Suppressor macrophage treated with lipopolysaccharide for 4 hours (primary cell): ENCODE measurements at places on chromosomes 13 and 19.

DNA sequence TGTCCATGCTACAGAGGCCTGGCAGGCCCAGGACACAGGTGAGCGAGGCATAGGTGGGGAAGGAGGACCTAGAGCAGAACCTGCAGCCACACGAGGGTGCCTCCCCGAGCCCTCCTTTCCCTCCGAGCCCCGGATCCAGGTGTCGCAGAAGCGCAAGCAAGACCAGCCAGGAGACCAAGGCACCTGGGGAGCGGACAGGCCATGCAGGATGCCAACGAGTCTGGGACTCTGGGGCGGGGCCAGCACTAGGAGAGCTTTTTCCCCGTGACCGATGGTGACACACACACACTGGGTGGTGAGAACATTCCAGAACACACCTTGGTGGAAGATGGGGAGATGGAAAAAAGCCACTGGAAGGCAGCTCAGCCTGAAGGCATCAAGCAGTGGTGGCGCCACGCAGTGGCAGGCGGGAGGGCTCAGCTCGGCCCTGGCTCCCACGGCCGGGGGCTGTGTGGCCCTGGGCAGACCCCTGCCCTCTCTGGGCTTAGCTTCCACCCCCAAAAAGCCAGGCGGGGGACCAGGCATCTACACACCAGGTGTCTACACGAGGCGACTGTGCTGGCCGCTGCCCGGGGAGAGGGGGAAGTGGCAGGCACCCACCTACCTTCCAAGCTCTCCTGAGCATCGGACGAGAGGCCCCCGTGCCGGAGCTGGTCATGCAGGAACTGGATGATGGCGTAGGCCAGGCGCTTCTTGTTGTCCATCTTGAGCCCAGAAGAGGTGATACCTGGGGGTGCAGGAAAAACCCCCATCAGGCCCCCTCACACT is 14.5 kb downstream of the SGTA start:
- no peak for DNase-seq

GRCh38 chr13:43044720-43045301 is 21.4 kb downstream of the DNAJC15 start:
- peak; percentile 23 for DNase-seq

DNA sequence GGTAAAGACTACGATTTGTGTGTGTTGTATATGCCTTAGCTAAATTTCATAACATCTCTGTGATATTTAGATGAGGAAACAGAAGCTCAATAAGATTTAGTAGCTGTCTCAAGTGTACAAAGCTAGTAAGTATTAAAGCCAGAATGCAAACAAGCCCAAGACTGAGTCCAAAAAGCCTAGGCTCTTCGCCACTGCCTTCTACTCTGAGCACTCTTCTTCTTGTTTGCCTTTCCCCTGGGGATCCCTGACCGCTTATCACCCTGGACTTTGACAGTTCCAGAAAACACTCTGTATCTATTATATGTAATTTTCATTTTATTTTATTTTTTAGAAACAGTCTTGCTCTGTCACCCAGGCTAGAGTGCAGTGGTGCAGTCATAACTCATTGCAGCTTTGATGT is 5.8 kb downstream of the TM9SF2 start:
- DNase-seq: no peak

DNA sequence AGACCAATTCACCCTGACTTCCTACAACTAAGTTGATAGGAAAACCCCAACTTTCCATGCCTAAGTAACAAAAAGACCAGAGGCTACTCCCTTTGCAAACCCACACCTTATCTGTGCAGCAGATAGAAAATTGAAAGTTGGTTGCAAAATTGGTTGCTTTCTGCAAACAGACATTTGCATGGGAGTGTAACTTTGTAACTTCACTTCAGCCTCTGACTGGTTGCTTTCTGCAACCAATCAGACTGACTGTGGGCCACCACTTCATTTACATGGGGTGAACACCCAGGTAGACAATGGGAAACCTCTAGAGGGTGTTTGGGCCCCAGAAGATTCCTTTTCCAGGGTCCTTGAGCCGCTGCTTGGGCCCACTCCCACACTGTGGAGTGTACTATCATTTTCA is 9.8 kb downstream of the TEX30 start:
- no peak for DNase-seq

DNA sequence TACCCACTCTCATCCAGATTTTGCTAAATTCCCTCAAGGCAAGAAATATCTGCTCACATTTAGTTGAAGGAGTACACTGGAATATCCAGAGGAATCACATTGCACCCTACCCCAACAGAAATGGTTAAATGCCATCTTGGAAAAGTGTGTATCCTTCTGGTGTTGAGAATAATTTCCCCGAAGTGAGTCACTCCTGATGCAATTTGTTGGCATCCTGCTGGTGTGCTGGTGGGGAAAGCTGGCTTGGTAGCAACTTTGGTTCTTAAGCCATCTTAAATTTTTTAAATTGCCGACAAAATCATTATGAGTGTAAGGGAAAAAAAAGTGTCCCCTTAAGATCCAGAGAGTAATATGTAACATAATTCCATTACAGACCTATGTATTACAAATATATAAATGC is 337.3 kb upstream of the DACH1 start:
- DNase-seq: no peak

DNA sequence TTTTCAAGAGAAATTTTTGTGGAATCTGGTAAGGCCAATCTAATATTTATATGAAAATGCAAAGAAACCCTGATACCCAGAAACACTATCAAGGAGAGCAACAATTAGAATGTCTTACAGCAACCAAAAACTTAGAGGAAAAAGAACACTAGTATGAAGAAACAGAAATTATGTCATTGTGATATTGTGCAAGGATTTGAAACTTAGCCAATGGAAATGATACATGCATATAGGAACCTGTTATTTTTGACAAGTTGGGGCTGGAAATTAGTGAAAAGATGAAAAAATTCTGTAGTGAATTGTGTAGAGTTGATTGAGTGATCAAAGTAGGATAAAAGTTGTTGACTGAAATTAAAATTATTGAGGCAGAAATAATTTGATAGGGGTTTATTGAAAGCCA is 792.6 kb upstream of the SLITRK6 start:
- DNase-seq: no peak

GRCh38 chr13:27393101-27393500 is 31.3 kb upstream of the GTF3A start:
- DNase-seq: no peak

GRCh38 chr19:30535011-30535410 is 162.8 kb downstream of the ZNF536 start:
- DNase-seq: no peak

- no peak for DNase-seq
Observed at GRCh38 chr13:75763512-75763911, 127.4 kb downstream of the LMO7 start.

DNA sequence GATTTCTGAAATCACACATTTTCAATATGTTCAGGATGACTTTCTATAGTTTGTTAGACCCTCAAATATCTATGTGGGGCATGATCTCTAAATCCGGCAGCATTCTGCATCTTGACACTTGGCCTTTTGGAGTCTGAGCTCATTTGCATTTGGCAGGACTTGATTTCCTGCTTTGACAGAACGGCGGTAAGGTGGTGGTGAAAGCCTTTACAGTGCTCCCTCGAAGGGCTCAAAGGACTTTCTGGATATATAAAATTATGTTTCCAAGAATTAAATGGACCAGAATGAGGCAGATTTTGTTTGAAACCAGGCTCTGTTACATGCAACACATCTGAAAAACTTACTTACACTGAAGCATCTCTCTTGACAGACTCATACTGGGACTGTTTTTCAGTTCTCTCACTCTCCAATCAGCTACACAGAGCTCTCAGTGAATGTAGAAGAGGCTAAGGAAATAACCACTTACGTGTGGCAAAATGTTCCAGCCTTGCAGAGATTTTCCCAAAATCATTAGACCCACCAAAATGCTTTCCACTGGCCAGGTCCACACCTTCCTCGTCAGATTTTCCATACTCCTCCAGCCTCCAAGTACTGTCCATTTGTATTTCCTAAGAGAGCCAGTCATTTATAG is 207.2 kb downstream of the SPRY2 start:
- DNase-seq: no peak

DNA sequence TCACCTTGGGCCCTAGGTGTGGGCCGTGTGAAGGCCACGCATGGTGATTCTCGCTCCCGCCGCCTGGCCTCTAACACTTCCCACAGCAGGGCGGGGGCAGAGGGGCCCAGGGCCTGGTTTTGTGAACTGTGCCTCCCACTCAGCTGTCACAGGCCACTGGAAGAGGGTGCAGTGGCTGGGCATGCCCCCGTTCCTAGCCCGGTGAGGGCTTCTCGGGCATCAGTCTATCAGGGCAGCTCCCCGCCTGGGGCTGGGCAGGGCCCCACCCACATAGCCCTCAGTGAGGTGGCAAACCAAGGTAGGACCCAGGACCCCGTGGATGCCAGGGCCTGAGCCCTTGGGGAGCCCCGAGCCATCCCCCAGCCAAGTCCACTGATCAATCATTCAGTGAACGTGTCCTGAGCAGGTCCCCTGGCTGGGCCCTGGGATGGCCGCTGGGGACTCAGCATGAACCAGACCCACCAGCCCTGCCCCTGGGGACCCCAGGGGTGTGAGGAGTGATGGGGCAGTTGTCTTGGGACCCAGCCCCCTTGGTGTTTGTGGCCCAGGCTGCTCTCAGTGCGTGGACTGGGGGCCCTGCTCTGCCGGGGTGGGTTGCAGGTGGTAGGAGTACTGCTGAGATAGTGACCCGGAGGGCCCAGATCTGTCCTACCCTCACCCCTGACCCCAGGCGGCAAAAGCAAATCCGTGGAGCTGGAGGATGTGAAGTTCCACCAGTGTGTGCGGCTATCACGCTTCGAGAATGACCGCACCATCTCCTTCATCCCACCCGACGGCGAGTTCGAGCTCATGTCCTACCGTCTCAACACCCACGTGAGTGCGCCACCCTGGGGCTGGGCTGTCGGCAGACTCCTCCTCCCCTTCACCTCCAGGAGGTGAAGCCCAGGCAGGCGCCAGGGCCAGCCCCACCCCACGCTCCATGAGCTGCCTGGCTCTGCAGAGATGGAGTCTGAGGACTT is 29.4 kb downstream of the AP1M1 start:
- DNase-seq: no peak

- DNase-seq: no peak
Observed at GRCh38 chr13:43895940-43896339, 16.2 kb downstream of the LACC1 start.

DNA sequence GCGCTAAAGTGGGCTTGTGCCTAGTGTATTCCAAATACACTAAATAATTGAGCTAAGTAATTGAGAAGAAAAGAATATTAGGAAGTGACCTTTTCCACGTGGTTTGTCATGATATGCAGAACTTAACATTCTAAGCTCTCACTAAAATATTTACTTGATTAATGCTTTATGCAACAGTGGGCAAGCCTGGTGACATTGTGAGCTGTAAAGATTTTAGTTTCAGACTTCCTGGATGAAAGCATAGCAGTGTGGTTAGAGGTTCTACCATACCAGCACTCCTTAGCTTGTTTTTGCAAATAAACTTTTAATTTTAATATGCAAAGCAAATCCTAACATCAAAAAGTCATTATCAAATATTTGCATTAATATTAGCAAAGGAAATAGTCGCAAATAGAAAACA is 1065.1 kb upstream of the SPRY2 start:
- DNase-seq: no peak

GRCh38 chr13:20740021-20740420 is 33.7 kb downstream of the EEF1AKMT1 start:
- no peak for DNase-seq

GRCh38 chr19:55581823-55582223 is 1.2 kb upstream of the ZNF579 start:
- no peak for DNase-seq

DNA sequence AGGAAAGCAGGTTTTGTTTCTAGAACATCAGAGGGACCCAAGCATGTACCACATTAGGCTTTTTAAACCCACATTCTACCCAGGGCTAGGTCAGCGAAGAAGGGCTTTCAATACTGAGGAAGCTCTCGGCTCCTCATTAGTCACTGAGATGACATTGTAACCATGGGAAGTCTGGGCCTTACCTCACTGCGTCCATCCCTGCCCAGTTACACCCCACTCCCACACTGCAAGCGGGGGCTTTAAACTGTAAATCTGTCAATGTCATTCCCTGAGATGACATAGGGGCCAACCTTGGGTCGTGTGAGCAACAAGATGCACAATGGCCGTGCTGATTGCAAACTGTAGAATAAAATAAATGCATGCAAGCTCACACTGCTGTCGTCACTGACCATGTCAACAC is 21.7 kb upstream of the TFDP1 start:
- no peak for DNase-seq

GRCh38 chr13:67259208-67259607 is 29.1 kb upstream of the PCDH9 start:
- no peak for DNase-seq

GRCh38 chr13:101811284-101811839 is 358.9 kb downstream of the ITGBL1 start:
- no peak for DNase-seq

DNA sequence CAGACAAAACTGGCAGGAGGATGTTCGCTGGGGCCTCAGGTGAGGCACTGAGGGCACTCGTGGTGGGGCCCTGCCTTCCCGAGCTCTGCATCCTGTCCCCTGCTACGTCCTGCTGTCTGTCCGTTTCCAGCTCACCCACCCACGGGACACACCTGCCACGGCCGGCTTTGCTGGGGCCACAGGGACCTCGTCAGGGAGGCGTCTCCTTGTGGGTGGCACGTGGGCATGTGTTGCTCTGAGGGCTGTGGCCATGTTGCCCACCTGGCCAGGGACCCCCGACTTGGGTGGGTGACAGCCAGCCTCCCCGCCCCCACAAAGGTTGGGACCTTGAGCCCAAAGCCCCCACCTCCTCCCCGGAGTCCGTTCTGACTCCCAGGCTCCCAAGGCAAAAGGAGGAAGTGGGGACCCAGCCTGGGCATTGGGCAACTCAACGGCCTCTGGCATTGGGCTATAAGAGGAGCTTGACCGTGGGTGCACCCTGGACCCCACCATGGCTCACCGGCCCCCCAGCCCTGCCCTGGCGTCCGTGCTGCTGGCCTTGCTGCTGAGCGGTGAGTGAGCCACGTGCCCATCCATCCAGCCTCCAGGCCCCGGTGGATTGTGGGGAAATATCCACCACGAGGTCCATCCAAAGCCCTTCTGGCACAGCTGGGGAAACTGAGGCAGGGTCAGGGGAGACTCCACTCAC is at the start of gene PRTN3:
Gene PRTN3, plus strand, starts transcription at position 481 of the 688 bp plus-strand sequence. Its CDS starts 10 bp downstream, at position 491.
- peak; percentile 72 for DNase-seq

GRCh38 chr13:29582171-29582570 is 13.3 kb downstream of the SLC7A1 start:
- DNase-seq: no peak

GRCh38 chr13:64867856-64868255 is 2362.3 kb downstream of the PCDH9 start:
- no peak for DNase-seq

DNA sequence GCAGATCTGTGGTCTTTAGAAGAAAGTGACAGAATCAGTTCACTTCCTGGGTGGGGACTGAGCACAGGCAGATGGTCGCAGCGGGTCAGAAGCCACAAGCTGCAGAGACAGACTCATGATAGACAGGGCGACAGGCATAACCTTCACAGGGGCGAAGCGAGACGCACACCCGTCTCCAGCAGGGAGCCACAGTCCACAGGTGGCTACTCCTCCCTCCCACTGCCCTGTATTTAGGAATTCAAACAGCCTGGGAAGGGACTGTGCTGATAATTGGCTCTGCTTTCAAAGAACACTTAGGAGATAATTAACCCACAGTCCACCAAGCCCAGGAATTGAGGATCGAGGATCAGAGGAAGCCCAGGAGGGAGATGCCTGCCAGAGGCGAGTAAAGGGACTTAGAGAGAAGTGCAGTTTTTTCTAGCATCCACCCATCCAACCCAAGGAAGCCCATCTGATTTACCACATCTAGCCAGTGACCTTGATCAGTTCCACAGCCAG is 23.2 kb downstream of the RFX2 start:
- DNase-seq: no peak

- DNase-seq: no peak
Observed at GRCh38 chr19:50191216-50191615, 12.2 kb upstream of the MYH14 start.
